ENCODE measurements at places on chromosomes 16 and 17.

GRCh38 chr16:23922406-23922805 lies 86.6 kb downstream of the PRKCB start:
- no peak for DNase-seq

- no peak for DNase-seq
These were observed 69.1 kb downstream of the PRKCA start for GRCh38 chr17:66371561-66371960.

GRCh38 chr16:14678748-14679497 lies 15.2 kb downstream of the PLA2G10 start:
- DNase-seq, result no peak

DNA sequence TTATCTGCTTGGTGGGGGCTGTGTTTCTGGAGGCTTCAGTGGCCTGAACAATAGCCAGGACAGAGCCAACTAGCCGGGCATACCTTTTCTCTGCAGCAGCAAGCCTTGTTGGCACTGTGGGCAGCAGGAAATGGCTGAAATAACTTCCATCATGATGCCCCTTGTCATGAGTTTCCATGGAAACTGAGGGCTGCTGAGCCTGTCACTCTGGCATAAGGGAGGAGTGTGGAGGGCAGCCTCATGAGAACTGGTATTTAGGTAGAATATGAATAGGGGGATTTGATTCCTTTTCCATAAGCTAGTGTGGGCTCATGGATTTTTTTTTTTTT lies 39.4 kb downstream of the PLCG2 start:
- DNase-seq, result no peak

DNA sequence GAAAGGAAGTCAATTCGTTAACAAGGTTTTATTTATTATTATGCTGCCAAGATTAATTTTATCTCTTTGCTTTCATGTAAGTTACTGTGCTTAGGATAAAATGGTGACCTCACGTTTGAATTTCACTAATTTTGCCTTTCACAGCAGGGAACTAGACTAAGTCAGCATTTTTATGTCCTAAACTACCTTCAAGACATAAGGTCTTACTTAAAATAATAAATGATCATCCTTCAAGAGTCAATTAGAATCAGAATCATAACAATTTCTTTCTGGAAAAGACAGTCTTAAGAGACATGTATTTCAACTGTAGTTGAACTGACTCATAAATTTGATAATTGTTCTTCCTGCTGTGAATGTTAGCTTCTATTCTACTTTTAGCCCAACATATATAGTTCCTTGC lies 893.8 kb downstream of the KCNJ2 start:
- no peak for DNase-seq

DNA sequence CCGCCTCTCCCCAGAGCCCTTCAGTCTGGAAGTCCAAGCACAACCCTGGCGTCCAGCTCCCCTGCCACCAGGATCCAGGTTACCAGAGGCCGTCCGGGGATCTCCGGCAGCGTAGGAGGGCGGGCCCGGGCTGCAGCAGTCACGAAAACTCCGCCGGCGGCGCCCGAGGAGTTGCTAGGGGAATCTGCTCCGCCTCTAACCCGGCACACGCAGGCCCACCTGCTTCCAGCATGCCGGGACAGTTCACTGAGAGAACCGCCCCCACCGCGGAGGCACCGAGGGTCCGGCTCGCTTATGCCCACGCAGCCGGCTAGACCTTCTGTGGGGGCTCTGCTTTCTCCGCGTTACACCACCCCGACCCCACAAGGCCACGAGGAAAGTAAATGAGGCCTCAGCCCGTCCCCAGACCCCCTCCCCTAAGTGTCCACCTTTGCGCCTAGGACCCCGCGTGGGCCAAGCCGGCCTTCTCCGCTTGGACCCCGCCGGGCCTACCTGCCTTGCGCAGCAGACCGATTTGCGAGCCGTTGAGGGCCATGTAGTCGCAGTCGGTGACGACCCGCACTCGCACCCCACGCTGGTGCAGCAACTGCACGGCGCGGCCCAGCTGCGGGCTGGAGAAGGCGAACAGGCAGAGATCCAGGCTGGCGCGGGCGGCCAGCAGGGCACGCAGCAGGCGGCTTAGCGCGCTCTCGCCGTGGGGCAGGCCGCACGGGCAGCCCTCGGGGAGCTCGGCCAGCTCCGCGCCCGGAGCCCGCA lies 587 bp downstream of the PLD6 start:
- DNase-seq, result no peak

DNA sequence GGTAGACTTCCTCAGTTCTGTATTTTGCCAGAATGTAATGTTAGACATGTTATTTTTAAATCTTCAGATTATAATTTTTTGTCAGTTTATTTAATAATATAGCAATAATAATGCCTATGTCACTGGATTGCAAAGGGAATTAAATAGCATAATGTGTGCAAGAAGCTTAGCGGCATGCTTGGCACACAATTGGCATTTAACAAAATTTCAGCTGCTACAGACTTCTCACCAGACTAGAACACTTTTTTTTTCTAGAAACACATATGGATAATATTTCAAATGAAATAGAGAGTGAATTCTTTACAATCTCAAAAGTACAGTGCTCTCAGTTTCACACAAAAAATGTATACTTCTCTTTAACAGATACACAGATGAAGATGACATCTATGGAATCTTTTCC lies 757.4 kb downstream of the CDH11 start:
- DNase-seq, result no peak

DNA sequence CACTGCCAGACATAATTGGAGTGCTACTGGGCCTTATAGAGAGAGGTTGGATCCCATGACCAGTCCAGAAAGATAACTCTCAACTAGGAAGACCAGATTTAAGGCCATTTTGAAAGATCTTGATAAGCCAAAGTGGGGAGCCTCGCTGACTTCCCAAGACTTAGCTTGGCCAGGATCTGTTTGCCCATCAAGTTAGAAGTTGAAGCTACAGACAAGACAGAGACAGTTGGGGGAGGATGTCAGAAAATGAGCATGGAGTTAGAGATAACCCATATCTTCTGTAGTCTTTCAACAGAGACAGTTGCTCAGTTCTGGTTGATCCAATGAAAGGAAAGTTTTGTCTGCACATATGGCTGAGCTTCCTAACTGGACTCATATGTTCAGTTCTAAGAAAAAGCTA lies 267.4 kb downstream of the HS3ST3A1 start:
- DNase-seq, result no peak

DNA sequence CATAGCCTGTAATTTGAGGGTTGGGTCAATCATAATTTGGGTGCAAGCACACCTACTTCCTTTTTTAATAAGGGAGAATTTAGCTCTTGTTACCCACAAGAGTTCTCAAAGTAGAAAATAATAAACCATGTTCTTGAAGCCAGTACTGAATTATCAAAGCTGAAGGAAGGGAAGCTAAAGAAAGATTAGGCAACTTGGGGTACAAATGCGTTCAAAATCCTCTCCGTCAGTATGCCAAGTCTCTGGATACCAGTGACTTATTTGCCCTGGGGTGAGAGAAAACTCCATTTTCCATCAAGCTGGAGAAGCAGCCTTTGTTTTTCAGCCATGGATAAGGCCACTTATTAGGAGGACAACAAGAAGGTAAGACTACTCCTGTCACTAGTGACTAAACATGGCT lies 23.5 kb upstream of the DHRS13 start:
- no peak for DNase-seq

GRCh38 chr17:81334391-81334901 lies 39.3 kb upstream of the SLC38A10 start:
- DNase-seq, result no peak

- DNase-seq, result peak; percentile 41
These were observed 697 bp downstream of the CTF1 start for GRCh38 chr16:30896889-30897733.

DNA sequence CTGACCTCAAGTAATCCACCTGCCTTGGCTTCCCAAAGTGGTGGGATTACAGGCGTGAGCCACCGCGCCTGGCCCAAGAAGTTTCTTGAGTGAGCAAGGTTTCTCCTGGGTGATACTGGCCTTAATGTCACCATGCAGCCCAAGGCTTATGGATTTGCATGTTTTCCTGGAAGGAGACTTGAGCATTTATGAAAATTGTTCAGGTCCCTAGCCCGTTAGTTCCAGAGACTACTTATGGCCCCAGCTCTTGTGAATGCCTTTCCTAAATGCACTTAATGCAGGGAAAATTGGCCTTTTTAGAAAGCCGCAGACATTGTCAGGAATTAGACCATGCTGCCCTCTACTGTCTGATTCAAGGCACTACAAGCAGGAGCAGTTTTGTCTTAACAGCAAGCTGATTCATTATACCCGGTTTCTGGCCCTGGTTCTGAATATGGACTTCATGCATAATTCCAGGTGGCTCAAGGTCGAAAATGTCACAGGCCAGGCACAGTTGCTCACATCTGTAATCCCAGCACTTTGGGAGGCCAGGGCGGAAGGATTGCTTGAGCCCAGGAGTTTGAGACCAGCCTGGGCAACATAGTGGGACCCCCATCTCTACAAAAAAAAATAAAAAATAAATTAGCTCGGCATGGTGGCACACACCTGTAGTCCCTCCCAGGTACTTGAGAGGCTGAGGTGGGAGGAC lies 91.3 kb downstream of the SNX29 start:
- DNase-seq, result peak; percentile 22

Data from stimulated activated CD8-positive, alpha-beta memory T cell treated with anti-CD3 and anti-CD28 coated beads, Interleukin-4, amount 100 ng/mL, for 1 hour (primary cell).